Stimulated activated CD8-positive, alpha-beta memory T cell treated with anti-CD3 and anti-CD28 coated beads, Interleukin-4, amount 100 ng/mL, for 1 hour (primary cell): ENCODE measurements at places on chromosomes 13 and 19.

DNA sequence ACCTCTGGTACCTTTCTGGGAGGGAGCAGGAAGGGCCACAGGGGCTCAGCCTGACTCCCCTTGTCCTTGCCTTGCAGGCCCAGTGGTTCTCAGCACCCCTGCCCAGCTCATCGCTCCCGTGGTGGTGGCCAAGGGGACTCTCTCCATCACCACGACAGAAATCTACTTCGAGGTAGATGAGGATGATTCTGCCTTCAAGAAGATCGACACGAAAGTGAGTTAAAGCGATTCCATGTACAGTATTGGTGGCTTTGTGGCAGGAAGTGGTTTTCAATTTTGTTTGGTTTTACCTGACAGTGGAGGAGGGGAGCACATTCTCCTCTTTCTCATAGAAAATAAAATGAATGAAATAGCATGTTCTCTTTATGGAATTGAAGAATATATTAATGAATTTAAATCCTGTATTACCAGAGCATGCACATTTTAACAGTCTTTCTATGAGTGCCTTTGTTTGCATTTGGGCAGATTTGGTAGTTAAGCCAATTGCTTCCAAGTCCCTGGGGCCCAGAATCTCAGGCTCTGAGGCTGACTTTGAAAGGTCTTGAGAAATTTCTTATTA is 4.1 kb downstream of the MAB21L1 start:
- DNase-seq = no peak

DNA sequence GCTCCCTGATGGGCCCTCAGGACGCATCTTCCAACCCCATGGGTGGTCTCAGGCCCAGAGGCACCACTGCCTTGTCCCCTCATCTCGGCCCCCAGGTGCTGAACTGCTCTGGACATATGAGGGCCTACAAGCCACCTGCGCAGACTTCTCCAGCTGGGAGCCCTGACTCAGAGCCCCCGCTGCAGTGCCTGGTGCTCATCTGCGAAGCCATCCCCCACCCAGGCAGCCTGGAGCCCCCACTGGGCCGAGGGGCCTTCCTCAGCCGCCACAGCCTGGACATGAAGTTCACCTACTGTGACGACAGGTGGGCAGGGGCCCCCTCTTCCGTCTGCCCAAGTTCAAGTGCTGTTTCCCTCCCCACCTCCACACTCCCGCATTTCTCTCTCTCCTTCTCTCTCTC is 12.2 kb downstream of the HIF3A start:
- no peak for DNase-seq

DNA sequence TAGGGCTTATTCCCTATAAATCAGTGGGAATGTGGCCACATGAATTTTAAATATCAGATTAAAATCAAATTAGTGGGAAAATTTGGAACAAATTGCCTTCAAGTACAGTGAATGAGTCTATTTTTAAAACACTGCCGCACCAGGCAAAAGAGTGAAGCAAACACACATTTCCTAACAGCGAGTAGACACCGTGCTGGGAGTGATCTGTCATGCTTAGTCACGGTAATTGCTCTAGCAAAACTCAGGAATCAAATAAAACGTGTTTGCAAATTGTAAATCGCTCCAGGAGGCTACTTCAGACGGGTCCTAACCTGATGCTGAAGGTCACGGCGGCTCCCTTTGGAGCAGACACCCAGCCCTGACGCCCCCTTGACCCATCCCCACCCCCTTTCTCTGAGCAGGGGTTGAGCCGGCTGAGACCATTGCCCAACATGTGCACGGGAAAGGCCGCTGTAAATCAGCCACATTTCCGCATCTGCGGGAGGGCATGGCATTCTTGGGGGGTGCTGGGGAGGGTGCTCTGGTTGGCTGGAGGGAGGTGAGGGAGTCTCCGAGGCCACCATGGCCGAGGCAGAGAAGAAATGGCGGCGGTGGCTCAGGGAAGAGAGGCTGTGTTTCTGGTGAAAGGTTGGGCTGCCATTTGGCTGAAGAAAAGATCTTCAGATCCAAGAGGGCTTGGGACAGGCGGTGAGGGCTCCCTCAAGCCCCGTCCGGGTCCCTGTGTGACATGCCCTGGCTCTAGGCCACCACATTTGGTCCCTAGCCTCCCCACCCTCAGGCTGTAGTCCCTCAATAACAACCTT is 8.9 kb downstream of the CEBPA start:
- DNase-seq = no peak

DNA sequence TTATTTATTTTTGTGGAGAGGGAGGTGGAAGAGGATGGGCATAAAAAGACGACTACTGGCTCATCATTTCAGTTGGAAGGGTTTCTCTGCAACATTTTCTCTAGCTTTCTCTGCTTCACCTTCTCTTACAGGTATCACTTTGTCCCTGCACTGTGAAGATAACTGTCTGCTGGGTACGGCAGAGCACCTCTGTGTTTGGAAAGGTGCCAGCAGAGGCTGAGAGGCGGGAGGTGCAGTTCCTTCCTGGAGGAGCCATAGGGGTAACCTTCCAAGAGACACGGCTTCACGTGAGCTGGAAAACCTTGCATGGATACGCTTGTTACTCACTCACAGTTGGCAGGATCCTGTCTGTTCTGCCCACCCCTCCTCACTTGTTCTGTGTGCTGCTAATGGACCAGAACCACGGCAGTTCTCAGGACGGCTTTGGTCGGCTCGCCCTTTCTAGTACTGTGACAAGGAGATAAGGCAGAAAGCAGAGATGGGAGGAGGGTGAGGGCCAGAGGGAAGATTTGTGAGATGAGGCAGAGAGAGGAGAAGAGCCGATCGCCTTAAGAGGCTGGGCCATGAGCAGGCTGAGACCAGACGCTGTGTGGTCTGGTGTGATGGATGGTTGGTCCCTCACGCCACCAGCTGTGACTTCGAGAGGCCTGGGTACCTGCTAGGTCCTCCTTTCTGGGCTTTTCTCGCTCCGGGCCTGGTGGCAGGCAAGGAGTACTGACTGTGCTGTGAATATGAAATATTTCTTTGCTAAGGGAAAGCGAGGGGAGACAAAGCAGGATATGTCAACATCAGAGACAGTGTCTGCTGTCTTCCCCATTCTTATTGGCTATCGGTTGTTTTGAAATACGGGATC is 66.8 kb downstream of the MRPL57 start:
- no peak for DNase-seq

GRCh38 chr13:82165396-82166174 is 1716.7 kb downstream of the SLITRK1 start:
- DNase-seq = no peak

- DNase-seq = no peak
These were observed 934.3 kb downstream of the DIAPH3 start for GRCh38 chr13:59229401-59229800.

- no peak for DNase-seq
These were observed 27.6 kb downstream of the ZNF541 start for GRCh38 chr19:47545061-47545948.

DNA sequence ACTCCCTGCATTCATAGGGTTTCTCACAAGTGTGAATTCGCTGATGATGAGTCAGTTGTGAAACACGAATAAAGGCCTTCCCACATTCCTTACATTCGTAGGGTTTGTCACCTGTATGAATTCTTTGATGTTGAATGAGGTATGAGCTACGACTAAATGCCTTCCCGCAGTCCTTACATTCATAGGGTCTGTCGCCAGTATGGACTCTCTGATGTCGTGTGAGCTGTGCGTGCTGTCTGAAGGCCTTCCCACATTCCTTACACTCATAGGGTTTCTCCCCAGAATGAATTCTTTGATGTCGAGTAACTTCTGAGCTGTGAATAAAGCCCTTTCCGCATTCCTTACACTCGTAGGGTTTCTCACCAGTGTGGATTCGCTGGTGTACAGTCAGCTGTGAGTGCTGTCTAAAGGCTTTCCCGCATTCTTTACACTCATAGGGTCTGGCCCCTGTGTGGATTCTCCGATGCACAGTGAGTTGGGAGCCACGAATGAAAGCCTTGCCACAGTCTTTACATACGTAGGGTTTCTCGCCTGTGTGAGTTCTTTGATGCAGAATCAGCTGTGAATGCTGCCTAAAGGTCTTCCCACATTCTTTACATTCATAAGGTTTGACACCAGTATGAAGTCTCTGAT is 30.5 kb upstream of the COX7A1 start:
- no peak for DNase-seq

DNA sequence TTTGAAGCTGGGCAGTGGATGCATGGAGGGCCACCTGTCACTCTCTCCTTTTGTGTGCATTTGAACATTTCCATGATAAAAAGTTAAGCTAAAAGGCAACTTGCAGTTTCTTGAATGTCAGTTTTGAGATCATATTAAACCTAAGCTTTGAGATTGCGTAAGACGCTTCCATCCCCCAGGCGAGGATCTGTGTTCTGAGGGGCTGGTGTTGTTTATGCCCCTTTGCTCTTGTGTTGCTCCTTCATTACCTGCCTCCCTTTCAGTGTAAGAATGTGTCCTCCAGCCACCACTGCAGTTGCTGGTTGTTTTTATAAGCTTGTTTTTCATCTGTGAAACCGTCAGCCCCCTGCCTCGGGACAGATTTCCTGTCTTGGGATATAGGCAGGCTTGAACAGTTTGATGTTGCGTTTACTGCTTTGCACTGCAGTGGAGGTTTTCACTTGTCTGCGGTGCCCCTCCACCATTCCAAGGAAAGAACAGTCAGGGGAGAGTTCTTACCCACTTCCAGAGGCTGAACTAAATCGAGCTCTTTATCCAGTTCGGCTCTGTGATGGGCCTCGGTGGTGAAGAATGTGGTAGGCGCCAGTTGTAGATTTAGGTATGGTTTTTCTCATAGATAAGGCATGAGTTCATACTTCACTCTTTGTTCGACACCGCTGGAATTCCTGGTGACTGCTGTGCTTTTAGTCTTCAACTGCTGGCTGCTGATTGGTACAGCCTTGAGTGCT is 96.8 kb downstream of the ARHGEF7 start:
- DNase-seq = no peak
